ENCODE measurements at places on chromosomes 2 and 18. TPM values are rescaled to one million over a fixed set of nuclear protein-coding genes. Genes with fewer than 3 reads are reported as not detected.

DNA sequence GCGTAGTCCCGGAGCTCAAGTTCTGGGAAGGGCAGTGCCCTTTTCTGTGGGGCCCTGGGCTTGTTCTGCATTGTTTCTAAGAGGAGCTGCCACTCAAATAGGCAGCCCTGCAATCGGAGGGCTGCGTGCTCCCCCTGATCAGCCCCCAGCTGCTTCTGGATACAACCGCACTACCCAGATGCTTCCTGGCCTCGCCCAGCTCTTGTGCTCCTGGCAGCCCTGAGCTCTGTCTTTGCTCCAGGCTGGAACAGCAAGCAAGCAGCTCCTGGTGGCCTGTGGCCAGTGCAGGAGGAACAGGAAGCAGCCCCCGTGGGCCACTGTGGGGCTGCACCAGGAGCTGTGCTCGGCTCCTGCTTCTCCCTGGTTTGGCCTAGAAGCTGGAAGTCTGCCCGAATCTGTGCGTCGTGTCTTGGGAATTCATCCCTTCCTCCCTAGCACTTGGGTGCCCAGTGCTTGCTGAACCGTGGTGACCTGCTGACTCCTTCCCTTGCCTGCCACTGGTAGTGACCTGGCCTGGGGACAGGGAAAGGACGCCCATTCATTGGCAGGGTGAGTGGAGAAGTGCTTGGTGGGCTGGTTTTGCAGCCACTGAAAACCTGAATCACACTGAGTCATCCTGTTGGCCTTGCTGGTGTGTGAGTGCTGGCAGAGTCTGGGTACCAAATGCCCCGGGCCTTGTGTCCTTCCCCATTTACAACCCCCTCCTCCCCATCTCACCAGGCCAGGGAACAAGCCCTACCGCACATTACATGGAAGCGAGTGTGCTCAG is 27.3 kb upstream of the NTSR2 start:
- no peaks in the 10 kb centered on the region for H3K4me1 ChIP-seq
- no peaks in the 10 kb centered on the region for H3K36me3 ChIP-seq
- H3K4me3 ChIP-seq = no peak overlapping the region
- DNase-seq = no peak
- H3K27me3 ChIP-seq = no peaks in the 10 kb centered on the region
- H3K27ac ChIP-seq = no peak overlapping the region

- no peaks in the 10 kb centered on the region for H3K36me3 ChIP-seq
- no peak overlapping the region for H3K4me3 ChIP-seq
- no peak for DNase-seq
- H3K27ac ChIP-seq = no peak overlapping the region
Observed at GRCh38 chr2:189999661-190000060, 62.9 kb downstream of the MSTN start.

DNA sequence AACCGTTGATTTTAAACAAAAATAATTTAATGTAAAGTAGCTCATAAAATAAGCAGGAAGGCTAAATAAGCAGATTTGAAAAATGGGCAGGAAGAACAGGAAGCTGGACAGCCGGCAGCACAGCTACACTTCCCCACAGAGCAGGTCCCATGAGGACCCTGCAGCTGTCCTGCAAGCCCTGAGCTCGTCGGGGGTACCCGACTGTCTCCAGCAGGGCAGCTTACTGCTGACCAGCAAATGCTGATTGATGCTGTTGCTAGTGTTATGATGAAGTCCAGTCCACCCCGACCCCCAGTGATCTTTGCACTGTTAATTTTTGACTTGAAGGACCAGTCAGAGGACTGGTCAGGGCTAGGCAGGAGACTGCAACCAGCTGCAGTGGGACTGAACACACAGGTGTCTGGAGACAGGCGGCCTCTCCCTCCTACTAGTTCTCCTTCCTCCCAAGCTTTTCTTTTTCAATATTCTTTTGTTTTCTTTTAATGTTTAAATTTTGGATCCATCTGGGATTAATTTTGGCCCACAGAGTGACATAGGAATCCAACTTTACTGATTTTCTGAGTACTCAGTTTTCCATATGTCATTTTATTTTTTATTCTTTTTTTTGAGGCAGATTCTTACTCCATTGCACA is 27.7 kb downstream of the POLE4 start:
- H3K4me3 ChIP-seq = no peak overlapping the region
- DNase-seq = no peak
- H3K36me3 ChIP-seq = no peaks in the 10 kb centered on the region
- no peaks in the 10 kb centered on the region for H3K27me3 ChIP-seq
- H3K27ac ChIP-seq = no peak overlapping the region

FAM124B gene
- not detected for polyA plus RNA-seq

PSMA8 gene
- polyA plus RNA-seq = 1.6 TPM

CXCR2 gene
- not detected for polyA plus RNA-seq
